ENCODE measurements at places on chromosomes 6 and 20. TPM values are rescaled to one million over a fixed set of nuclear protein-coding genes. Genes with fewer than 3 reads are reported as not detected.

The MLIP gene
- total RNA-seq, result not detected

The PRSS16 gene
- total RNA-seq, result 0.54 TPM

The APCDD1L gene
- total RNA-seq, result not detected

The BIRC7 gene
- not detected for total RNA-seq

The LTA gene
- total RNA-seq, result 212 TPM

The FERMT1 gene
- total RNA-seq, result 0.17 TPM

The CYB5R4 gene
- total RNA-seq, result 31.3 TPM

The PRELID3B gene
- 68.7 TPM for total RNA-seq

The ETV7 gene
- total RNA-seq, result 10.0 TPM

The ELOVL2 gene
- not detected for total RNA-seq

The MAS1 gene
- total RNA-seq, result not detected

The ESR1 gene
- total RNA-seq, result 3.6 TPM

The ARMC12 gene
- 0.66 TPM for total RNA-seq

The B3GALT4 gene
- total RNA-seq, result 19.7 TPM

The SLPI gene
- 0.64 TPM for total RNA-seq

The CALHM4 gene
- total RNA-seq, result not detected

The RWDD2A gene
- 1.4 TPM for total RNA-seq

All from T-helper 1 cell treated with Interleukin-12 subunit alpha and Interleukin-12 subunit beta and Interleukin-4 antibody, amounts not matched to agents 30 ng/mL and 1 ng/mL, for 36 hours (primary cell).